ENCODE measurements at places on chromosomes 1 and 21.

DNA sequence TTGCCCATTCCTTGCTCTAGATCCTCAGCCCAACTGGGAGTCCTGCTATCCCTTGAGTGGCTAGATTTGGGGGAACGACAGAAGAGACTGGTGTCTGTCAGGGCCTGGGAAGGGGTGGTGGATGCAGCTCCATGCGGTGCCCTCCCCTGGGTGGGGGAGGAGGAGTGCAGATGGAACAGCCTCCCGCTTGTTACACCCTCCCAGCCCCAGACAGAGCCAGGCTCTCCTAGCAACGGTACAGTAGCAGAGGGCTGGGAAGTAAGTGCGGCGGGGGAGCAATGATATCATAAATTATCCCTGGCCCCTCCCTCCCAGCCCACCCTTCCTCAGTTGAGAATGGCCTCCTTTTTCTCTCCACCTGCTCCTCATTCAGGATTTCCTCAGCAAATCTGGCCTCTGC is 37.2 kb downstream of the RHBG start:
- no peak for DNase-seq

DNA sequence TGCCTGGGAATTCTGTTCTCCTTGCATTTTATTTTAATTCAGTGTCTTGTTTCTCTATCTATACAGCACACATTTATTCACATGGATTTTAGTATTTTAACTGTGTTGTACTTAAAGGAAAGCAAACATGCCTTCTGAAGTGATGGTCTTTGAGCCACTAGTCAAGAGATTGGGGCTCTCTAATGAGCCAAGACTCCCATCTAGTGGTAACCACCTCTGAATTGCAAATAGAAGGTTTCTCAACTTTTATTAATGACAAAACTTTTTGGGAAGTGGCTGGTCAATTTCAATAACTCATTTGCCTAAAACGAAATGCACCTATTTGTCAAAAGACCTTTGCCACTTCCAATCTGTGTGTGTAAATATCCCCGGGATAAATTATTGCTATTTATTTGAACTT is 199.6 kb downstream of the LTN1 start:
- no peak for DNase-seq

DNA sequence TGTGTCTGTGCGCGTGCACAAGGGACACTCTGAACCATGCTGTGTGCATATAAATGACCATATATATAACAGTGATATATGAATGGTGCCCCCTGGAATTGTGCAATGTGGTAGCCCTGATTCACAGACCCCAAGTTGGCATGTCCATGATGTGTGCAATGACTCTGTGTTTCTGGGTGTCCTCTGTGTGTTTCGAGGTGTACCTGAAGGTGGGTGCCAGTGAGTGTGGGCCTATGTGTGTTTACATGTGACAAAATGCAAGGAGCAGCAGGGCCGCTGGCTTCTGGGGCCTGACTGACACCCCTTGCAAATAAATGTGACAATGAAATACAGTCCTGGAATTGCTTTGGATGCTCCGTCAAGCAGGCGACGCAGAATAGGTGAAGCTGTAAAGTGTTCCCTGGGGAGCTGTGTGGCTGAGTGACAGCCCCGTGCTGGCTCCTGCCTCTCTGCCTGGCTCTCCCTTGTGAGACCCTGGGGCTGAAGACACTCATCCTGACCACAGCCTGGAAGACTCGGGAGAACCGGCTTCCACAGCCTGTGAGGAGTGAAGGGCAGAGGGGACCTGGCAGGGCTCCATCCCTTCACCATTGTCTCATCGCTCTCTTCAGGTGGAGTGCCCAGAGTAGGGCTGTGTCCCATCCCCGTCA is 38.2 kb upstream of the CSF3R start:
- no peak for DNase-seq

DNA sequence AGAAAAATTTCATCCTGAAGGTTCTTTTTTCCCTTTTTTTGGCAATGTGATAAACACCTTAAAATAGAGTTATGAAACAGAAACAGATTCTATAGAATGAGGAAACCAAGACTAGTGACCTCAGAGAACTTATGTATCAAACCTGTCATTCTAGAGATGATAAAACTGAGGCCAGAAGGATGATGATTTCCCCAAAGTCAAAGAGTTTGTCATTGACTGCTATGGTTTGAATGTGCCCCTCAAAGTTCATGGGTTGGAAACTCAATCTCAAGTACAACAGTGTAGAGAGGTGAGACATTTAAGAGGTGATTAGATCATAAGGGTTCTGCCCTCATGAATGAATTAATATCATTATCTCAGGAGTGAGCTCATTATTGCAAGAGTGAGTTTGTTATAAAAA is 13.7 kb upstream of the BEND5 start:
- DNase-seq = no peak

DNA sequence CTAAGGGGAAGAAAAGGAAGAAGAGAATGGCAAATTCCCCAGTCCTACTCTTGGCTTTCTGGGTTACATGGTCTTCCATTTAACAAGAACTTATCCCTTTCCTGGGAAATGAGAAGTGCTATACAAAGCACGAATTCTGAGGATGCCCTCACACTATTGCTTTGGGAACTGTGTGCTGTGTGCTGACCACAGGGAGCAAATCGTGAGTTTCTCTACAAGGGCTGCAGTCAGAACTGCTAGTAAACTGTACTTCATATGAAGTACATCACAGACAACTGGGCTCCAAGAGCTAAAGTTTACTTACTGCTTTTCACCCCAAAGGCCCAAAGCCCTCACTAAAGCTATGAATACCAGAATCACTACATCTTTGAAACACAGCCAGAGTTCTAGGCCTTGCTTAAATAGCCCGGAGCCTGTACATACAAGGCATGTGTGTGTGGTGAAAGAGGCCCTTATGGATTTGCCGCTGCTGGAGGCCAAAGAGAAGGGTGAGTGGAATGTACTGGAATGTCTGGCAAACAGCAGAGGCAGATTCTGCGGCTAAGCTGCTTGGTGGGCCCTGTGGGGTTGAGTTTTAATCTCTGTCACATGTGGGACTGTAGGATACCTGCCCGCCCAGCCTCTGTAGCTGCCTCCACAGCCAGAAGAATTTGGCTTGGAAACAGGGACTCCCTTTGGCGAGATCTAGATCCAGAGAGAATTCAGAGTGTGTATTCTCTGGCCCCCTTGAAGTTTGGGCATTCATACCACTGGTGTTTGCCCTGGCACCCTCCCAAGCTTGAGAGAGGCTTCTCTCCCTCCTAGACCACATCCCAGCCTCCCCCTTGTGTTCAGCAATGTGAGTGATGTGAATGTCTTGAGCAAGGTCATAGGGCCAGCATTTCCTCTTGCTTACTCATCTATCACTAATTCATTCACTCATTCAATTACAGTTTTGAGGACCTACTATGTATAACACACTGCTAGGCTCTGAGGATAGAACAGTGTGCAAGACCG is 21.9 kb upstream of the TRIM67 start:
- no peak for DNase-seq

All from activated T-helper 1 cell treated with Interleukin-2 at 50 U/mL for 16 hours (primary cell).